ENCODE measurements at places on chromosomes 3 and 15. TPM values are rescaled to one million over a fixed set of nuclear protein-coding genes. Genes with fewer than 3 reads are reported as not detected.

DNA sequence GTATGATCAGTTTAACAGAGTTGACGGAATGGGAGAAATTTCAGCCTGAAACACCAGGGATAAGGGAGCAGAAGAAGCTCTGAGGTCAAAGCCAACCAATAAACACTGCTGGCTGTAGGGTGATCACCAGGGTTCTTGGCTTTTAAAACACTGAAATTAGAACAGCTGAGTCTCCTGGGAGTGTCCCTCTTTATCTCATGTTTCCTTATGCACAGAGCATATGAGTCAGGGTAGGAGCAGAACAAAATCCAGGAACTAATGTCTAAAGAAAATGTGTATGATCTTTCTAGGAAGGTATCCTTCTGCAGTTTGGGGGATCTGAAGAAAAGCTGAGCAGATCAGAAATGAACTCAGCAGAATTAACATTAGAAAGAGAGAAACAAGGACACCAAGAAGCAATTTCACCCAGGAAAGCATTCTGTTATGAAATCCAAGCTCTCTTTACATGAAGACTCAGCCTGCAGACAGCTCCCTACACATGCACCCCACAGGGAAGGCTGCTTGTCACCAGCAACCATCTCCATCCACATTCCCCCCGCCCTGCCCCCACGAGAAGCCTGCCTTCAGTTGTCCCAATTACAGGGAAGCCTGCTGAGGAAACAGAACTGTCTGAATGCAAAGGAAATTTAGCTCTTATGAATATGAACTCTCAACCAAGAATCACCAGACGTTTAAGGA, 469.7 kb downstream of the PDCD6IP start:
- no peak for DNase-seq
- H3K27me3 ChIP-seq = peaks cover 7% of the 10 kb centered on the region
- H3K4me1 ChIP-seq = no peaks in the 10 kb centered on the region
- no peaks in the 10 kb centered on the region for H3K36me3 ChIP-seq

MYO9A gene
- total RNA-seq = 20.2 TPM

DNA sequence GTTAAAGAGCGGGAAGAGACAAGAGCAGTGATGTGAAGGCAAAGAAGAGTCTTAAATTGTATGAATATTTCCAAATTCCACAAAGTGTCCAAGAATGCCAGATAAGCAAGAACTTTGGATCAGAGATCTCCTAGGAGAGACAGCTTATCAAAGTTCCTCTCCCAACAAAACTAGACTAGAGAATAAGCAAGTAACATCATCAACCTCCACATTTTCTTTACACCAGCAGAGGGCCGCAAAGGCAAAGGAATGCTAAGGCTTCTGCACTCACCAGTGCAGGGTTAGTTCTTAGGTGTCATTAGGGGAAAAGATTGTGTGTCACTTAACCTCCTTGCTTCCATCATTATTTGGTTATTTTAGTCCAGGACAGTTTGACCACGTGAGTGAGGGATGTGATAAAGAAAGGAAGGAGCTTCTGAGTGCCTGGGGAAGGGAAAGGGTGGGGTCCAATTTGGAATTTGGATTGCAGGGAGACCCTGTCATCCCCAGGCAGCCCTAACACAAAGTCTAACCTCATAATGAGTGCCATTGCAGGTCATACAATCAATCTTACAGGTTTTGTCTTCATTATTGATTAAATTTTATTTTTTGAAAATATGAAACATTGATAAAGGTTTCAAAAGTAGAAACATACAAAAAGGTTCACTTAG, 7.5 kb upstream of the CMTM6 start:
- no peaks in the 10 kb centered on the region for H3K27me3 ChIP-seq

GASK1A gene
- not detected for total RNA-seq

GRCh38 chr15:40474581-40474980, 3.8 kb downstream of the CHST14 start:
- H3K4me1 ChIP-seq = peaks cover 10% of the 10 kb centered on the region
- DNase-seq = no peak
- H3K4me3 ChIP-seq = no peak overlapping the region
- H3K27ac ChIP-seq = no peak overlapping the region
- H3K36me3 ChIP-seq = no peaks in the 10 kb centered on the region

GRCh38 chr3:175070946-175071345, 211.8 kb downstream of the NAALADL2 start:
- H3K4me1 ChIP-seq = no peaks in the 10 kb centered on the region
- H3K4me3 ChIP-seq = no peak overlapping the region
- H3K27ac ChIP-seq = no peak overlapping the region
- no peak for DNase-seq
- no peaks in the 10 kb centered on the region for H3K27me3 ChIP-seq
